Spleen (tissue), 13 donors: ENCODE measurements at places on chromosomes 13 and 19. TPM values are rescaled to one million over a fixed set of nuclear protein-coding genes. Genes with fewer than 3 reads are reported as not detected.

The C19orf38 gene
- polyA plus RNA-seq: 12.1 TPM

The FSD1 gene
- 2.3 TPM for polyA plus RNA-seq

The S1PR5 gene
- polyA plus RNA-seq: 0.52 TPM

The SIGLEC14 gene
- polyA plus RNA-seq: 13.3 TPM

The HTR2A gene
- 0.15 TPM for polyA plus RNA-seq

The TSSK6 gene
- polyA plus RNA-seq: 2.4 TPM

The PRX gene
- 1.8 TPM for polyA plus RNA-seq
